ENCODE measurements at places on chromosomes 6 and 20. TPM values are rescaled to one million over a fixed set of nuclear protein-coding genes. Genes with fewer than 3 reads are reported as not detected.

Gene FUT9
- polyA plus RNA-seq, result not detected

Gene PRDM13
- polyA plus RNA-seq, result not detected

Gene MCHR2
- not detected for polyA plus RNA-seq

Gene TDP2
- polyA plus RNA-seq, result 42.9 TPM

Gene PSORS1C1
- 10.8 TPM for polyA plus RNA-seq
